Neural progenitor cell (in vitro differentiated cells): ENCODE measurements at places on chromosomes 5 and 9.

- H3K4me1 ChIP-seq = peaks cover 34% of the 10 kb centered on the region
- no peaks in the 10 kb centered on the region for H3K36me3 ChIP-seq
- no peak overlapping the region for H3K4me3 ChIP-seq
- DNase-seq = no peak
- peaks cover 8% of the 10 kb centered on the region for H3K27me3 ChIP-seq
Measured at GRCh38 chr9:104992659-104993058, 64.7 kb upstream of the ABCA1 start.

DNA sequence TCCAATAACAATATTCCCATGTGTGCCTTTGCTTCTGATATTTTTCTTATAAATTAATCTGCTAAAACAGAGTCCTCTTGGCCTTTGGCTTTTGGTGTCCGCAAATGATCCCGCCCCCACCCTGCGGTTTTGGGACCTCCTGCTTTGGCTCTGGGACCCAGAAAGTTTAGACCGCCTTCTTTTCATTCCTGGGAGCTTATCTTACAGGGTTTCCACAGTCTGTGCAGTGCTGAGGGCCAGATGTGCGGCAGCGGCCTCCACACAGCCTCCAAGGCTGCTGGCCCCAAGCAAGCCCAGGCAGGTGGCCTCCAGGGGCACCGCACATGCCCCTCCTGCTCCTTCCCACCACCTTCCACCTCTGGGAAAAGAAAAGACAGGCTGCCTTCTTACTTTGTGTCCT, 191.5 kb downstream of the ERCC6L2 start:
- H3K27ac ChIP-seq = no peak overlapping the region
- H3K27me3 ChIP-seq = no peaks in the 10 kb centered on the region
- DNase-seq = no peak
- no peak overlapping the region for H3K4me3 ChIP-seq
- peaks cover 6% of the 10 kb centered on the region for H3K4me1 ChIP-seq
- no peaks in the 10 kb centered on the region for H3K36me3 ChIP-seq

- no peak overlapping the region for H3K27ac ChIP-seq
- no peaks in the 10 kb centered on the region for H3K36me3 ChIP-seq
- no peaks in the 10 kb centered on the region for H3K27me3 ChIP-seq
- peaks cover 5% of the 10 kb centered on the region for H3K4me1 ChIP-seq
- H3K4me3 ChIP-seq = no peak overlapping the region
Measured at GRCh38 chr5:82885627-82886389, 191.4 kb downstream of the TMEM167A start.

DNA sequence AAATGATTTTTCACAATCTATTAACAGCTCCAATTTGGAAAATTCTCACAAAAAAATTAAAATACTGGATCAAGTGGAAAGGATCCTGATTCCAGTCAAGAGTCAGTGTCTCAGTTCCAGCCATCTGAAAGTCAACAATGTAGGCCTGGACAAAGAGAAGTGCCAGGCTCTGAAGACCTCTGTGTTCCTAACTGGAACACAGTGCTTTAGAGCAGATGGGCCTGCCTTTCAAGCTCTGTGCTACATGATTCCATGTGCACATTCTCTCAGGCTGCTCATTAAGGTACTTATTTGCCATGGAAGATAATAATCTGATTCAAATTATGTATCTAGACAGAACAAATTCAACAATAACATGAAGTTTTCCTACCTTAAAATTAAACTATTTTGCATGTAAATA, 30.2 kb upstream of the ALDH1A1 start:
- no peak for DNase-seq
- no peak overlapping the region for H3K27ac ChIP-seq
- H3K4me1 ChIP-seq = no peaks in the 10 kb centered on the region
- no peaks in the 10 kb centered on the region for H3K36me3 ChIP-seq

DNA sequence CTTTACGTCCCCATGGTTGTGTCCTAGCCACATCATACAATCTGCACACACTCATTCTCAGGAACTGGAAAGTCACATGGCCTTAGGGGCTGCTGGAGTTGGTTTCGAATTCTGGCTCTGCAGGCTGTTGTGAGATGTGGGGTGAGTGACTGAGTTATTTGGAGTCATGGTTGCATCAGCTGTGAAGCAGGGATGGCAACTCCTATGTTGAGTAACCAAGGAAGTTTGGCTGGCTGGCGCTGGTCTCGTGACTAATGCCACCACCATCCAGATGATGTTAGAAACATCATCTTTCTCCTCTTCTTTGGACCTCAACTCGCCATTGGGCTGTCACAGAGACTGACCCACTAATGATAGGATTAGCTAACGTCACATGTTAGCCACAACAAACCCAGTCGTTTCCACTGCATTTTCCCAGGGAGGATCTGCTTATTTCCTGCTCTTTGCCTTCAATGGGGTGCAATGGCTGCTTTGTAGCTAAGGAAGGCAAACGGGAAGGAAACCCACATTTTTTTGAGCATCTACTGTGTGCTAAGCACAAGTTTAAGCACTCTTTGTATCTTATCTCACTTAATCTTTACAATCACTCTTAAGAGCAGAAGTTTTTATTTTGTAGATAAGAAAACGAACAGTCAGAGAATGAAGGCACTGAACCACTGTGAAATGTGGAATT, 78.1 kb upstream of the UBTD2 start:
- no peak for DNase-seq
- no peaks in the 10 kb centered on the region for H3K36me3 ChIP-seq
- no peak overlapping the region for H3K27ac ChIP-seq
- no peaks in the 10 kb centered on the region for H3K4me1 ChIP-seq
- no peak overlapping the region for H3K4me3 ChIP-seq

GRCh38 chr9:91307279-91307678, 54.4 kb downstream of the AUH start:
- no peaks in the 10 kb centered on the region for H3K4me1 ChIP-seq
- DNase-seq = no peak
- no peak overlapping the region for H3K4me3 ChIP-seq
- H3K36me3 ChIP-seq = peaks cover 4% of the 10 kb centered on the region

DNA sequence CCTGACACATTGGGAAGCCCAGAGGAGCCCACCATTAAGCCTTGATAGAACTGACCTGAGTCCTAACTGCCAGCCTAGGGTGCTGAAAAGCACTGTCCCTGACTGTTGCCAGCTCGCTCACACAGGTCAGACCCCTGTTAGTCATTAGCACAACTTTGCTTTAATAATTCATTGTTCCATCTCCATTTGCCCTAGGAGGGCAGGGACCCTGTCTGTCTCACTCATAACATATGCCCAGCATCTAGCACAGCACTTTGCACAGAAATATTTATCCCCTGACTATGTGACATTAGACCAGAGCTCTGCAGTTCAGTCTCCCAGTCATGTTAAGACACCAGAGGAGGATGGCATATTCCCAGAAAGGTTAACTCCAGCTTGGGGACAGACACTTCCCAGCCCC, 61.8 kb upstream of the STXBP1 start:
- H3K27ac ChIP-seq = no peak overlapping the region
- DNase-seq = no peak
- peaks cover 21% of the 10 kb centered on the region for H3K4me1 ChIP-seq
- H3K36me3 ChIP-seq = no peaks in the 10 kb centered on the region

- no peak overlapping the region for H3K27ac ChIP-seq
- no peak overlapping the region for H3K4me3 ChIP-seq
- no peak for DNase-seq
- no peaks in the 10 kb centered on the region for H3K36me3 ChIP-seq
- H3K27me3 ChIP-seq = no peaks in the 10 kb centered on the region
- H3K4me1 ChIP-seq = no peaks in the 10 kb centered on the region
Measured at GRCh38 chr5:32628049-32628844, 42.9 kb downstream of the SUB1 start.
